Renal pelvis (tissue), 12 donors: ENCODE measurements at places on chromosomes 12 and 14. TPM values are rescaled to one million over a fixed set of nuclear protein-coding genes. Genes with fewer than 3 reads are reported as not detected.

DNA sequence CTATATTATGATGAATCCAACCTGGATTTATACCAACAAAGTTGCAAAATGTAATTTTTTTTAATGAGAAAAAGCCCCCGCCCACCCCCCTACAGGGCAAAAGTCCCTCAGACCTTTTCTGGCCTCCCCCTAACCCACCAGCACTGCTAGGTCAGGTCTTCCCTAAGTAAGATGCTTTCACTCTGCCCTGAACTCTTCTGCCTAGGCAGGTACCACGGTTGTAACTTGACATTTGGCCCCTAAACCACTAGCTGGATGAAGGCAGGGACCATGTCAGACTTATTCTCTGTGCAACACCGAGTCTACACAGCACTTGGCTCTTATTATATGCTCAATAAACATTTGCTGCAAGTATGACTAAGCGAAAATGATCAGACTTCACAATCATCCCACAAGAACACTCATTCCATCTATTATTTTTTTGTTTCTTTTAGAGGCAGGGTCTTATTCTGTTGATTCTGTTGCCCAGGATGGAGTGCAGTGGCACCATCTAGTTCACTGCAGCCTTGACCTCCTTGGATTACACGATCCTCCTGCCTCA lies 63.2 kb downstream of the SPRING1 start:
- DNase-seq = no peak

- DNase-seq = no peak
These were observed 543.9 kb upstream of the LRFN5 start for GRCh38 chr14:41062826-41063225.

DNA sequence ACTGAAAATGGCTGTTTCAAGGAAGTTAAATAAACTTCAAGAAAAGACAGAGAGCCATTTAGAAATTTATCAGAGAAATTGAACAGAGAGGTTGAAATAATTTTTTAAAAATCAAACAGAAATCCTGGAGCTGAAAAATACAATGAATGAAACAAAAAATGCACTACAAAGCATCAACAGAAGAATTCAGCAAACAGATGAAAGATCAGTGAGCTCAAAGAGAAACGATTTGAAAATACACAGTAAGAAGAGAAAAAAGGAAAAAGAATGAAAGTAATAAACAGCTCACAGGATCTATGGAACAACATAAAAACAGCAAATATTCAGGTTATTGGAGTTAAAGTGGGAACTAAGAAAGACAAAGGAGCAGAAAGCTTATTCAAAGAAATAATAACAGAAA lies 26.2 kb downstream of the COX16 start:
- DNase-seq = no peak

GRCh38 chr12:60849723-60850122 lies 1253.9 kb downstream of the SLC16A7 start:
- no peak for DNase-seq

GRCh38 chr12:39441963-39442830 lies 723 bp downstream of the KIF21A start:
- DNase-seq = peak; percentile 35

DNA sequence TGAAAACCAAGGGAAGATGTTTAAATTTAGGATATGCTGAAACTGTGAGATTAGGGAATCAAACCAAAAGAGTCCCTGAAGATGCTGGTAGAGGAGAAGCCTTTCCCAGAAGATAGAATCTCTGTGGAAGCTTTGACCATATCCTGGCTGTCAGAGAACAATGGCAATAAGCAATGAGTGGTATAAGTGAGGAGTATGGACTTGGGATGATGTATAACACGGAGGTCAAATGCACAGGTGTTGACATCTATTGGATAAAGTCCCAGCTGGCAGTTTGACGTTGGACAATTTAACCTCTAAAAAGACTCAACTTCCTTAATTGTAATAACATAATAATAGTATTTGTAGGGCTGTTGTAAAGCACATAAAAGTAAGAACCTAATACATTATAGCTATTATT lies 30.1 kb upstream of the CLEC14A start:
- no peak for DNase-seq

- DNase-seq = no peak
These were observed 5.5 kb upstream of the GPR68 start for GRCh38 chr14:91249841-91250616.

DNA sequence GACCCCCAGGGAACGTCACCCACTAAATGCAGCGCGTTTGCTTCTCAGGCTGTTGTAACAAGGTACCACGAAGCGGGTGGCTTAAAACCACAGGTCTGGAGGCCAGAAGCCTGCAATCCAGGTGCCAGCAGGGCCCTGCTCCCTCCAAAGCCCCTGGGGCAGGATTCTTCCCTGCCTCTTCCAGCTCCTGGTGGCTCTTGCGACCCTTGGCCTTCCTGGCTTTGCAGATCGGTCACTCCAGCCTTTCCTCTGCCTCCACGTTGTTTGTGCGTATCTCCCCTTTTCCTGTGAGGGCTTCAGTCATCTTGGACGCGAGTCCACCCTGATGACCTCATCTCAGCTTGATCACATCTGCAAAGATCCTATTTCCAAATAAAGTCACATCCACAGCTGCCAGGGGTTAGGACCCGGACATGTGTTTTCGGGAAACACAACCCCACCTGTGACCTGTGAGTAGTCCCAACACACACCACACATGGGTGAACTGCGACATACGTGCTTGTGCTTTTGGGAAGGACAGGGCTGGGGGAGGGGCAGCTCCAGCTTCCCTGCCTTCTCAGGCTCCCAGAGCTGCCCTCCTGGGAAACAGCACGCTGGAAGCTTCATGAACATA lies 114.5 kb upstream of the NCOR2 start:
- no peak for DNase-seq

- DNase-seq = no peak
These were observed 31.8 kb upstream of the CLEC4E start for GRCh38 chr12:8572507-8572906.

- DNase-seq = no peak
These were observed 3.9 kb downstream of the HOXC5 start for GRCh38 chr12:54036620-54037359.

DNA sequence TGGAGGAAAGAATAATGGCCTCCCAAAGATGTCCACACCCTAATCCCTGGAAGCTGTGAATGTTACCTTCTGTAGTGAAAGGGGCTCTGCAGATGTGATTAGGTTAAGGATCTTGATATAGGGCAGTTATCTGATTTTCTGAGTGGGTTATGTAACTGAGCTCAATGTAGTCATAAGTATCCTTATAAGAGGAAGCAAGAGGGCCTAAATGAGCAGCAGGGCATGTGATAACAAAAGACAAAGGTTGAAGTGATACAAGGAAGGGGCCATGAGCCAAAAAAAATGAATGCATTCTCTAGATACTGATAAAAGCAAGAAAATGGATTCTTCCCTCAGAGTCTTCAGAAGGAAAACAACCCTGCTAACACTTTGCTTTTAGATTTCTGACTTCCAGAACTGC lies 78.8 kb downstream of the OSBPL8 start:
- no peak for DNase-seq

- DNase-seq = no peak
These were observed 31.7 kb downstream of the PRORP start for GRCh38 chr14:35154016-35154415.

DNA sequence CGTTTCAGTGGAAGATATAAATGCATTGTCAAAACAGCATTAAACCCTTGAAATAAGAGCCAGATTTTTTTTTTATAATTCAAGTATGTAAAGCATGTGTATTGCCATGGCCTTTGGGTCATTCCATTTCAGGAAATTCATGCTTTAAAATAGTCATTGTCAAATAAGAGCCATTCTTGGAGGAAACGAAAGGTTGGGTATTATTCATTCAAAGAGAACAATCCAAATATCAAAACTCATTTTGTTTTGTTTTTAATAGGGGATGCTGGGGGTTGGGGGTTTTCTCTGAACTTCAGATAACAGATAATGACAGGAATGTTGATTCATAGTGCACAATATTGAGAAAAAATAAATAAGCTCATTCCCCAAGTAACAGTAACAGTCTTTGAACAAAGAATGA lies 174.4 kb upstream of the NUDT4 start:
- DNase-seq = no peak

- DNase-seq = no peak
These were observed at the start of gene KLRC4 for GRCh38 chr12:10409392-10409791. Gene KLRC4, minus strand, starts transcription at chr12:10409757. Its CDS starts 182 bp downstream, at chr12:10409575.

- no peak for DNase-seq
These were observed 265.8 kb upstream of the FLRT2 start for GRCh38 chr14:85263916-85264675.

DNA sequence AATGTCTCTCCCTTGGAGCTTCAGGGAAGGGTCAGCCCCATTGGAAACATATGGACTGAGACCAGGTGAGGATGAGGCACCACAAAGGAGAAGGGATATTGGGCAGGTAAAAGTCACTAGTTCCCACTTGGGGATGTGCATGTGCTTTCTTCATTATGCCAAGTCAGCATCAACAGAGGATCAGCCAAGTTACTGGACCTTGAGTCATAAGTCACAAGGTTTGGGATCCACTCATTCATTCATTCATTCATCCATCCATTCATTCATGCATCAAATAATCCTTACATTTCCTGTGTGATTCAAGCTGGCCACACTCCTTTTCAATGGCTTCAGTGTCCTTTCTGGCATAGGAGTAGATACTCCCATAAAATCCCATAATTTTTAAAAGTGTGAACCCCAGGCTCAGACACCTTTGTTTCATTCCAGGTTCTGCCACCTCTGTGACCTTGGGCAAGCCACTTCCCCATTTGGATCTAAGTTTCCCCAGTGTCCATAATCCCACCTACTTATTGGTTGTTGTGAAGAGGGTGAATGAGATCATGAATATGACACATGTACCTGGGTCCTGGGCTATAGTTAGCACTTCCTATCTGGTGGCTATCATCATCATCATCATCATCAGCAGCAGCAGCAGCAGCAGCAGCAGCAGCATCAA lies 162.1 kb upstream of the LHX5 start:
- DNase-seq = no peak

- DNase-seq = no peak
These were observed 40.0 kb upstream of the TESC start for GRCh38 chr12:117139025-117139717.

GRCh38 chr12:14948672-14949071 lies 10.3 kb upstream of the ERP27 start:
- peak; percentile 78 for DNase-seq

GRCh38 chr12:122452701-122453285 lies 30.3 kb upstream of the CLIP1 start:
- no peak for DNase-seq

PGAM5 gene
- 27.1 TPM for polyA plus RNA-seq

GLIPR1L1 gene
- 0.35 TPM for polyA plus RNA-seq

TSPAN11 gene
- polyA plus RNA-seq = 7.4 TPM

FIGNL2 gene
- 6.2 TPM for polyA plus RNA-seq

CCNK gene
- polyA plus RNA-seq = 44.4 TPM

METTL3 gene
- polyA plus RNA-seq = 84.6 TPM
